Cortex of kidney (tissue), 1 donor: ENCODE measurements at places on chromosomes 3 and 15.

DNA sequence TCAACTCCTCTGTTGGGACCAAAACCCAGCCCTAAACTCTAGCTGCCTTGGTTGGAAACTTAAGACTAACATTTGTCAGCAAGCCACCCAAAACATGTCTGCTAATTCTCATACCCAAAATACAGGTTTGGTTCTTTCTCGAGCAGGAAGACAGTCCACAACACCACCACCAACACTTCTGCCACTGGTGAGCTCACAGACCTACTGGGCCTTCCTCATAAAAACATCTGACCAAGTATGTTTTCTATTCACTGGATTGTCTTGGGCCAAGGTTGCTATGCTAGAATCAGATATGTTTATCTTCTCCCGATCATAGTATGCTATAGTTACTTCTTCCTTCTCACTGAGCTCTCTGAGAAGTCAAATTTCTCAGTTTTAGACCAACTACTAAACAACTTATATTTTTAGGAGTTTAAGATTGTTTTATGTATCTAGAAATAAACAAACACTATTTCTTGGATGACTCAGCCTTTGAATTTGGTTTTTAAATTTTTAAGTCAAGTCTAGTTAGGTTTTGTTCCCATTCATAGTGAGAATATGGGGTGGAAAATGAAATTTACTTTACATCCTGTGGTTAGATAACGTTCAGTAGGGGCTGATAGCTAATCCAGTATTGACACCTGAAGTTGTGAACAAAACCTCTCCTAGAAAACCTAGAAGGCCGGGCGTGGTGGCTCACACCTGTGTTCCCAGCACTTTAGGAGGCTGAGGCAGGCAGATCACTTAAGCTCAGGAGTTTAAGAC lies 360.5 kb downstream of the RSL24D1 start:
- DNase-seq = no peak

DNA sequence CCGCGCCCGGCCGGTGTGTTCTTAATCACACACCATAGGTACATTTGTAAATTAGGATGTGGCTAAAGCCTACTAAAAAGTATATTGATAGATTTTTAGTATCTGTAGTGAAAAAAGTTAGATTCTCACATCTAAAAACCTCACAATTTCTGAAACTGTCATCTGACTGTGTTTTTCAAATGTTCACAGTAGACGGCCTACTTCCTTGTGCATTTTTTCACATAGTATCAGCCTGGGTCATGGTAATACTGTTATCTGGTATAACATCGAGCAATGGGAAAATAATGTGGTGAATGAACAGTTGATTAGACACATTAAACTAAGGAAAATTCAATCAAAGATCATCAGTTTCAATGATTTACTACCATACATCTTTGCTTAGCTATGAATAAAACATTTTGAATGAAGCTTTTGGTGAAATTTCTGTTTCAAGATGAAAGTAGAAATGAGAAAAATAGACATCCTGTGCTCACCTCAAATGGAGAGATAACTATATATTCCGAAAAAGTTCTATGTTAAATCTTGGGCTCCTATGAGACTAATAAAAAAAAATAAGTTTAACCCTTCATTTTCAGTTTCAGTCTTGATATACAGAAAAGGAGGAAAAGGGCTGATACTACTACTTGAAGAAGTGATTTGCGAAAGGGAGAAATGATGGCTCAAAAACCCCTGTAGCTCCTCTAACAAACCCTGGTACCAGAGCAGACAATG lies 262.7 kb downstream of the ZBTB20 start:
- DNase-seq = no peak

GRCh38 chr3:132285620-132285945 lies 31.6 kb upstream of the ACP3 start:
- DNase-seq = no peak

GRCh38 chr15:69505956-69506556 lies 53.4 kb downstream of the RPLP1 start:
- DNase-seq = no peak

DNA sequence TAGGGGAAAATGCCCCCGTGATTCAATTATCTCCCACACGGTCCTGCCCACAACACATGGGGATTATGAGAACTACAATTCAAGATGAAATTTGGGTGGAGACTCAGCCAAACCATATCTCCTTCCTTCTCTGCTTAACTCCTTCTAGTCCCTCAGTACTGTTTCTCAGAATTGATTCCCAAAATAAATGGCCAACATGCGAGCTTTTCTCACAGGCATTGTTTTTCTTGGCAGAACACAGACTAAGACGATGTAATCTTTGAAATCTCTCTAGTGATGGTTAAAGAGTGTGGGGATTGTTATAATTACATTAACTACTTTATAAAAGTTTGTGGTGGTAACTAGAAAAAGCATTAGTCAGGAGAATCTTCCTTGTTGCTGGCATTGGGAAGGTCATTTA lies 366.5 kb downstream of the LPP start:
- no peak for DNase-seq

GRCh38 chr3:13135811-13136321 lies 62.6 kb upstream of the IQSEC1 start:
- no peak for DNase-seq

DNA sequence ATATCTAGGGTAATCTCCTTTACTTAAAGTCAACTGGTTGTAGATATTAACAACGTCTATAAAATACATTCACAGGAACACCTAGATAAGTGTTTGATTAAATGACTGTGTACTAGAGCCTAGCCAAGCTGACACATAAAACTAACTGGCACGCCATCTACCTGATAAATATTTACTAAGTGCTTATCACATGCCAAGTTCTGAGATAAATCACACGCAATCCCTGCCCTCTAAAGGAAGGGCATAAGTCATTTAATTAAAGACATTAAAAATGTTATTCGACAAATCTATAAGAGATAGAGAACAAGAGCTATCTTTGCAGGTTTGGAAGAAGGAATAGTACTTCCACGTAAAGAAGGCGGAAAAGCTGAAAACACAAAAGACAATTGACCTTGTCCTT lies 11.1 kb upstream of the MB21D2 start:
- DNase-seq = no peak

DNA sequence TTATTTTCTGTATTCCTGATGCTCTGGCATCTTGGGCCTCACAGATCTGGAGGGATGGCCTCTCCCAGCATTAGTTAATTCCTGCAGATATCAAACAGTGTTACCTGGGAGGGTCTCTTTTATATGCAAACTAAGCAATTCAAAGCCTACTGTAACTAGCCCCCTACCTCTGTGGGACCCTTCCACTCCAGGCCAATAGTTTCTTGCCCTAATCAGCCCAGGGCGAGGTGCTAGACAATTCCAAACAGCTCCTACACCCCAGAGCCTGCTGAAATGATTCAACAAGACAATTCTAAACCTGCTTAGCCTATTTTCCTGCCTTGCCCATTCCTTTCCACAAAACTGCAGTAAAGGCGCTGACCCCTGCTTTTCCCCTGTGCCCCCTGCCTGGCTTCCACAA lies 106.6 kb upstream of the IGSF10 start:
- DNase-seq = no peak

DNA sequence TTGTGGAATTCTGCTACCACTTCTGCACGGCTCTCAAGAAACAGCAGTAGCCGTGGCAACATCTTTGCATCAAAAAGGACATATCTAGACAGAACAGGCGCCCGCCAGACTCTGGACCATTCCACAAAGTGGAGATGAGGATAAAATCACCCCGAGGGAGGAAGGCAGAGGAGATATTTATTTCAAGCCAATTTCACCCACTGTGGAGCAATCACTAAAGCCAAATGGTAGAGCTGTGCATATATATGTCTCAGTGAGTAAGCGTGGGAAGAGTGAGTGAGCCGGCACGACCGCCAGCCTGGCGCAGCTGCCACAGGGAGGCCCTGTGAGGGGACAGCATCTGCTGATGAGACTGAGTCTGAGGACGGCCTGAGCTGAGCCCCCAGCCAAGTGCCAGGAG lies 111.3 kb downstream of the MEGF11 start:
- DNase-seq = no peak

- peak; percentile 48 for DNase-seq
Measured at GRCh38 chr3:64685800-64686445, 1.9 kb downstream of the ADAMTS9 start.

DNA sequence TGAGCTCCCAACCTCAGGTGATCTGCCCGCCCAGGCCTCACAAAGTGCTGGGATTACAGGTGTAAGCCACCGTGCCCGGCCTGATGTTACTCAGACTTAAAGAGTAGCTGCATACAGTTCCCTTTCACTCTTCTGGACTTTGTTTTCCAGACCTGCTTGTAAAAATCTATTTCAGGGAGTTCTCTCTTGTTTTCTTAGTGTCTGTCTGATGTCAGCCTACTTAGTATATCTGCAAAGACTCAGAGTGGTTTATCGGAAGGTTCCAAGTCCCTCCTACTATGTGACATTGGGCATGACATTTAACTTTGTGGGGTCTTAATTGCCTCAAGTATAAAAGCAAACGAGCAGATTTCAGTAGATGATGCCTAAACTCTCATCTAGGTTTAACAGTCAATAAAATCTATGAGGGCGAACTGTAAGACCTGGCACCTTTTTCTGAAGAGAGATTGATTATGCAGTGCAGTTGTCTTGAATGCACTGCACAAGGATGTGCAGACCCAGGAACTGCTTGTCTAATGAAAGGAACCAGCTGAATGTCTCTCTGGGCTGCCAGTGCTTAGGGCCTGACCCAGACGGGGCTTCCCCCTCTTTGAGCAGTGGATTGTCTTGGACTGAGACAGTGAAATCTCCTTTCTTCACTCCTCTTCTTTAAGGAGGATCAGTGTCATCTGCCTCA lies 301.4 kb downstream of the PTPRG start:
- DNase-seq = no peak

DNA sequence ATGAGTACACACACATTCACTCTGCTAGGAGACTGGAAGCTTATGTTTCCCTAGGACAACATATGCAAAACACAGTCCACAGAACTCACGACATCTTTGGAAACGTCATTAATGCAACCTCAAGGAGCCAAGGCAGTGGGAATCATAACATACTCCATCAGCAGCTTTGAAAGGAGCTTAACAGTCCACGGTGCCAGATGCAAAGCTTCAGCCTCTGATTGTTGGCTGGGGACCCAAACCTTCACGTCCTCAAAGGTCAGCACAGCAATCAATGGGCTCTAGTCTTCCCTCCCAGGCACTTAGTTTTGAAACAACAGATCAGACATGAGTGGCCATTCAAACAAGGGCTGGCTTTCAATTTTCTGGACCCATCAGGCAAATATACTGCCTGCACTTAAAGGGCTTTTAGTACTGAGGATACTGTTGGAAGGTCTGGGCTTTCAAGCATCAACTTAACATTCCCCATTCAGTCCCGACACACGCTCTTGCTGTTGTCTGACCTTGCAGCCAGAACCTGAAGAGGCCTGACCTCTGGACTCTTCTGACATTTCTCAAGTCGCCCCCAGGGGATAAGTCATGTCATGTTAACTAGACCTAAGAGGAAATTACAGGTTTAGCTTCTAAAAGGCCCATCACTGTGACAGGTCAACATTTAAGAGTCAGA lies 223.0 kb downstream of the PDZRN3 start:
- DNase-seq = no peak

DNA sequence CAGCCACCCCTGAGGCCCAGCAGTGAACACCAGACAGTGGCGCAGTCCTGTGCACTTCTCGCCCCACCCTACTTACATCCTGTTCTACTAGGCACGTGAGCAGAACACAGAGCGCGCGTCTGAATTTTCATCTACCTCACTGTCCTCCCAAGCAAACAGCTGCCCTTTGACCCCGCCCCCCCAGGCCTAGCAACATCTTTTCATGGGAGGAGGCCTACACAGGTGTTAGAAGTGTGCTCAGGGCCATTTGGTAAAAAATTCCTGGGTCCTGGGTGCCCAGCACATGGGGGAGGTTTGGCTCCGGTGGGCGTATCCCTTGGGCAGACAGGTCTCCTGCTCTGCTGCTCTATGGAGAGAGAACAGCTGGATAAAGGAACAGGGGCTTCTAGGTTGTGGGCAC lies 95.0 kb downstream of the MYLK start:
- DNase-seq = no peak

- no peak for DNase-seq
Measured at GRCh38 chr15:100464888-100465287, 63.9 kb downstream of the CERS3 start.

DNA sequence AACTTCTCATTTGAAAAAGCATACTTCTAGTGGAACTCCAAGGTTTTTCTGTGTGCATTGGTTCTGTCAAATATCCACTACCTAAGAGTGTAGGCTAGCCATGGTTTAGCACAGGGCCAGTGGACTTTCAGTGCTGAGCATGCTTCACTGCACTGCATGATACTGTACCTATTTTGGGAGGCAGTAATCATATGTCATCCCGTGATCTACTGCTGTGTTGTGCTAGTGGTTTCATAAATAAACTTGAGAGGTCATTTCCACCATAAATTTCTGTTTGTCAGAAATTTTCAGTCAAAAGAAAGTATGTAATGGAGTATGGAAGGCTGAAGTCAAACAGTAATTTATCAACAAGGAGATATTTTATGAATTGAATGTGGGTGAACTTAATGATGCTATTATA lies 203.6 kb downstream of the ROBO1 start:
- DNase-seq = no peak

GRCh38 chr3:89851974-89852621 lies 744.7 kb downstream of the EPHA3 start:
- no peak for DNase-seq

GRCh38 chr3:22996920-22997571 lies 206.1 kb upstream of the UBE2E2 start:
- DNase-seq = no peak

- no peak for DNase-seq
Measured at GRCh38 chr3:154818676-154819255, 261.4 kb upstream of the MME start.

DNA sequence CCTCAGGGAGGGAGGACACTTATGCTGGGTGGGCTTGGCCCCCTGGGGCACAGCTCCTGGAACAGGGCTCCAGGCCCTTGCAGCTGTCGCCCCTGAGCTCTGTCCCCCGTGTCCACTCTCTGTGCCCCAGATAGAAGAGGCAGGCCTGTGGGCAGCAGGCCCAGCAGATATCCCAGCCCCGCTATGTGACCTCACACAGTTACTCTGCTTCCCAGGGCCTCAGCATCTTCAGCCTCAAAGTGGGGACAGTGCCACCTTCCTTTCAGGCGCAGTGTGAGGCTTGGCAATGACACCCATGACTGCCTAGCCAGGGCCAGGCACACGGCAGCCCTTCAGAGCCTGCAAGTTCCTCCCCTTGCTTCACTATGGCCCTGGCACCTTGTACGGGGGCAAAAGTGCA lies 98.4 kb downstream of the IQSEC1 start:
- DNase-seq = no peak

DNA sequence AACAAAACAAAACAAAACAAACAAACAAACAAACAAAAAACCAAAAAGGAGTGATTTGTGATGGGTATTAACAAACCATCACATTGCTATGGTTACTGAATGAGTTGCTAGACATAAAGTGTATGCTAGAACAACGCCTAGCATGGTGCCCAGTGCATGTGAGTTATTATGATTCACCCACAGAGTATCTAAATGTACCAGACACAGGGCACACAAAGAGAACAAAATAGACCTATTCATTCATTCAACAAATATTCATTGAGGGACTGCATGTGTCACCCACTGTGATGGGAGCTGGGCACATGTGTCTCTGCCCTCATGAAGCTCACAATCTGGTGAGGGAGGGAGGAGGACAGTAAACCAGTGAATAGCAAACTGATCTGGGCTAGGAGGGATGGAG lies 11.6 kb upstream of the ACAN start:
- DNase-seq = no peak
